Right ventricle myocardium inferior (tissue), 1 donor: ENCODE measurements at places on chromosomes 1 and 21.

DNA sequence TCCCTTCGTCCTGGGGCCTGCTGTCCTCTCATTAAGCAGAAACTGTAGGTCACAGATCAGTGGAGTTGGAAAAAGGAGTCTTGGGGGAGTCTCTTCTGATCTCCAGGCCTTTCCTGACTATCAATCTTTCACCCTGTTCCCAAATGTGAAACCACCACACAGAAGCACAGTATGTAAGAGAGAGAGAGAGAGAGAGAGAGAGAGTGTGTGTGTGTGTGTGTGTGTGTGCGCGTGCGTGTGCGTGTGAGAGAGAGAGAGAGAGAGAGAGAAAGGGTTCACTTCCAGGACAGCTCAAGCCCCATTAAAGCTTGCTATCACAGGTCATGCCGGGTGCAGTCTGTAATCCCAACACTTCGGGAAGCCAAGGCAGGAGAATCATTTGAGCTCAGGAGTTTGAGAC is 1.5 kb upstream of the TTC24 start:
- DNase-seq: no peak

DNA sequence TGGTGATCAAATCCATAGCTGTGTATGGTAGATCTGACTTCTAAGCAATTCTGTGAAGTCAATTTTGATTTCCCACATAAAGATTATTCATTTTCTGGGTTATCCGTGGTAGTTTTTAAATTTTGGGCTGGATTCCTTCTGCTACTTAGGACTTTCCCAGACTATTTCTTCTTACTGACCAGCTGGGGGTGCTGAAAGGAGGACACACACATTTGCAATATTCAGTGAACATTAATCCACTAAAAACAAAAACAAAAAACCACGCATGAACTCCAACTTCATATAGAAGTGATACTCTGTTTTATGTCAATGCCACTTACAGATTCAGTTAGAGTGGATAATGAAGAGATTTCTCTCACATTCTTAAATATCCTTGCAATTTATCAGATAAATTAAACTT is 105.4 kb downstream of the KCTD3 start:
- no peak for DNase-seq

DNA sequence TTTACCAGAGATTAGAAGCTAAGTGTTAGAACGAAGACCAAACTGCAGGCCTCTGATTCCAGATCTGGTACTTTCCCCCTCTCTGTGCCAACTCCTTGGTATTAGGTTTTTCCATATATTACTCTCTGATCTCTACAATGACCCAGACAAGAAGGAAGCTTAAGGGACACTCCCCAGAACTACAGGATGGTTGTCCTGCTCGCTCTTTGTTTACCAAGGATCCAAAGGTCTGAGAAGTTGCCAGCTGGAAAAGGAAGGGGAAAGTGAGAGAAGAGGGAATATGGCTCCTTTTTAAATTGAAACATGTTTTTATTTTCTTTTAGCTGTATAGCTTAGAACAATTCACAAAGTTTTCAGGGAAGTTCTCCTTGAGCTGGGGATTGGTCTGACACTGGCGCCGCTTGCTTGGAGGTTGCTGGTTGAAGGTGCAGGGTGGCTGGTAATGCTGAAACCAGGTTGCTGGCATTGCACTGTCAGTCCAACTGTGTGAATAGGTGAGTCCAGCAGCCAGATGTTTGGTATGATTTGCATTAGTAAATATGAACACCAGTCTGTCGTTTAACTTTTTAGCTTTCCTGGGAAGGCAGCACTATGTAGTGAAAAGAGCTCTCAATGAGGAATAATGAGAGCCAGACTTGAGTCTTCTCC is 89.3 kb downstream of the NOS1AP start:
- no peak for DNase-seq

DNA sequence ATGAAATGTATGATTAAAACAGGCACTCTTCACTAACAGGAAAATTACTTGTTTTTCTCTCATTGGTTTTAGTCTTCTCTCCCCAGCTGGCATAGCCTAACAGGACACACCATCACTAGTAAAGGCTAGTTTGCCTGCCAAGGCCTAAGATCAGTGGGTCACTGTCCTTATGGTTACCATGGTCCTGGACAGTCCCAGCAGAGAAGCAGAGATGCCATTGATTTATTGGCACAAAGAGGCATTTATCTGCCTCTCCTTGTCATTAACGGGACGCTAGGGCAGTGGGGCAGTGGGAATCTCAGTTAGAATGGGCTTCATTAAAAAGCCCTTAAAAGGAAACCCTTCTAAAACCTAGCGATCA is 13.9 kb downstream of the CD247 start:
- no peak for DNase-seq

- no peak for DNase-seq
These were observed 45.3 kb downstream of the NFASC start for GRCh38 chr1:204915861-204916495.

GRCh38 chr1:22872981-22873664 is 99.5 kb downstream of the LACTBL1 start:
- DNase-seq: no peak

DNA sequence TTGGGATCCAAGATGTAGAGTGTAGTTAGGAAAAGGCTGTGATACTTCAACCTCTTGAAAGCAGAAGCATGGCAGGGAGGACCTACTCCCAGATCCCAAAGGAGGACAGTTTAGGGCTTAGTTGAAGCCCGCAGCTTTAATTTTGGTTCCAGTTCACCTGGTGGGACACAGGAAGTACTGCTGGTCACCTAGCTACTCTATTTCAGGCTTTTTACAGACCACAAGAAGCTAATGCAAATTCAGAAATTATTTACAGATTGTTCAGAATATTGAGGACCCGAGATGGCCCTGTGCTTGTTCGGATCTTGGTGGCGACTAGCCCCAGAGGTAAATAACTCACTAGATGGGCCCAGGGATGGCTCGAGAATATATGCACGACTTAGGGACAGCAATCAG is 6.4 kb upstream of the SMCP start:
- DNase-seq: no peak

- no peak for DNase-seq
These were observed 4.3 kb upstream of the BSND start for GRCh38 chr1:54994355-54994990.

DNA sequence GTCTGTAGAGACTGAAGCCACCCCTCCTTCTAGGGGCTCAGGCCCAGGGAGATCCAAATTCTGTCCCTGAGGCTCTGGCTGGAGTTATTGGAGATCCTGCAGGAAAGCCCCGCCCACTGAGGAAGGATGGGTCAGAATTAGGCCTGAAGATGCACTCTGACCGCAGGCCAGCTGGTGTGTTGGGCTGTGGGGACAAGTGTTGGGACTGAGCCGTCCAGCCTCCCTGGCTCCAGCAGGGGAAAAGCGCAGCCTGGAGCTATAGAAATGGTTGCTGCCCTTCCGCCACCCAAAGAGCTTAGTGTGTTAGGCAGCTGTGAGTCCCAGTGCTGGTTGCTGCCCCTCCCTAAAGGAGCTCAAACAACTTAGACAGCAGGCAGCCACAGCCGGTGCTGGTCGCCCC is 33.0 kb upstream of the PRRX1 start:
- DNase-seq: no peak

GRCh38 chr1:165815725-165816124 is 11.7 kb upstream of the UCK2 start:
- no peak for DNase-seq

DNA sequence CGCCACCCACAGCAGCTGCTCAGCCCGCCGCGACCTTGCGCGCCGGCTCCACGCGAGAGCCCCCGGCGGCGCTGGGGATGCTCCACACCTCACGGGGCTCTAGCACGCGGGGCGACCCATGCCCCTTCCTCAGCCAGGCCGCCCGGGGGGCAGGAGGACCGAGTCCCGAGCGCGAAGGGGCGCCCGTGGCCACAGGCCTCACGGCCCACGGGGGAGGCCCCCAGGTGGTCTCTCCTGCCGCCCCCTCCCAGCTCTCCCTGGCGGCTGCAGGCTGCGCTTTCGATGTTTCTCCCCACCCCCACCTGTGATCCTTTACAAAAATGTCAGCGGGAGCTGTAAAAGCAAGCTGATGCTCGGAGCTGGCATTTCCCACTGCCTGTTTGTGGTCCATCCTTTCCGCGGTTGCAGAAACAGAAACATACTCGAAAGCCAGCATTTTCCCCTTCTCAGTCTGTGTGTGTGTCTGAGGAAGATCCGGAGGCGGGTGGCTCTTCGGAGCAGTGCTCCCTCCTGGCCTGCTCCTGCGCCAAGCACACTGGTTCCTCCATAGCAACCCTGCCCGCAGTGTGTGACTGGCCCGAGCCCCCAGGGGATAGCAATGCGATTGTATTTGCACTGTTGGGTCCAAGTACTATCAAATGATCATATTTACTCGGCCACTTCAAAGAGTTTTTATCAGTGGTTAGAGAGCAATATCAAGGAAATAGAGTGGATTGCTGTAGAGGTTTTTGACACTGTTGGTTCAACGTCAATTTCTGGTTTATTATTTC is 2.1 kb downstream of the KIF26B start:
- no peak for DNase-seq

DNA sequence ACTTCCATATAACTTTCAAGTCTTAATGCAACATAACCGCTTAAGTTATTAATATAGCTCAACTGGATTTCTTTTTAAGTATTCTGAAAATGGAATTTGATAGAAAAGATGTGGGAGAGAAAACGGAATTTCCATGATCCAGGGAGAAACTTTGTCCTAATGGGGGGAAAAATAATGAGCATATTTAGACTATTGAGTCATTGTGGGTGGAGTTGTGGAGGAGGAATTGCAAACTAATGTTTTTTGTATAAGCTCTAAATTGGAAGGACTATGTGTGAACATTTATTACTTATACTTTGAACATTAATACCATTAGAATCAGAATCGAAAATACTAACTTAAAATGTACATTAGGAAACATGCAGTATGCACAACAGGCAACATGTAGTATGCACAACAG is 159.9 kb upstream of the NEGR1 start:
- no peak for DNase-seq

GRCh38 chr1:206608108-206608698 is 4.1 kb downstream of the EIF2D start:
- DNase-seq: no peak

- DNase-seq: no peak
These were observed 29.8 kb upstream of the GALNT2 start for GRCh38 chr1:230037261-230037660.

DNA sequence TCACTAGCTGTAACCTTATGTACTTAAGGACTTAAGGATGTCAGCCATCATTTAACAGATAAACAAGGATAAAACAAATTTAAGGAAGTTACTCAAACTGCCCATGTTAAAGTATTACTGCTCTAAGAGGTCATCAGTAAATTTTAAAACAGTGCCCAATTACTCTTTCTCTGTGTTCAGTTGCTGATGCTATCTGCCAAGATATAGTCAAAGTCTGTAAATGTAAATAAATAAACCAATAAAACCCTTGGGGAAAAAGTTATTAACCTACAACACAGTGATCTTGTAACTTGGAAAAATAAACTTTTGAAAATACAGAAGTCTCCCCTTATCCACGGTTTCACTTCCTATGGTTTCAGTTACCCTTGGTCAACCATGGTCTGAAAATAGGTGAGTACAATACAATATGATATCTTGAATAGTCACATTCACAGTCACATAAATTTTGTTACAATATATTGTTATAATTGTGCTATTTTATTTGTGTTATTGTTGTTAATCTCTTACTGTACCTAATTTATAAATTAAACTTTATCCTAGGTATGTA is 501.8 kb downstream of the LMO4 start:
- no peak for DNase-seq

GRCh38 chr1:29634746-29635335 is 398.5 kb downstream of the PTPRU start:
- no peak for DNase-seq

DNA sequence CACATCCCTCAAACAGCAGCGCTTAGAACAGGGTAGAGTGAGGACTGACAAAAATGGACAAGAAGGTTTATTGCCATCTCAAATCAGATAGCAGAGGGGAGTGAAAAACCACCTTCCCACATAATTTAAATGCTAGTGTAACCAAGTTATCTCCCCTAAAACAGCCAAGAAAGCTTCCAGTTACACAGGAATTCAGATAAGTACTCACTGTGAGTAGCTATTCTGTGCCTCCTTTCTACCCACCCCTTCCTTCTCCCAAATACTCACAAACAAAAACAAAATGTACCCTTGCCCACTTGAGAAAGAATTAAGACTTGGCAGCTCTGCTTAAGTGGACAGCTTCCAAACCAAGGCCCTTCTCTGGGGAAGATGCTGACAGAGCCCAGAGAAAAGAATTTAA is 9.1 kb downstream of the OTUD7B start:
- no peak for DNase-seq
